ENCODE measurements at places on chromosomes 11 and 22. TPM values are rescaled to one million over a fixed set of nuclear protein-coding genes. Genes with fewer than 3 reads are reported as not detected.

DNA sequence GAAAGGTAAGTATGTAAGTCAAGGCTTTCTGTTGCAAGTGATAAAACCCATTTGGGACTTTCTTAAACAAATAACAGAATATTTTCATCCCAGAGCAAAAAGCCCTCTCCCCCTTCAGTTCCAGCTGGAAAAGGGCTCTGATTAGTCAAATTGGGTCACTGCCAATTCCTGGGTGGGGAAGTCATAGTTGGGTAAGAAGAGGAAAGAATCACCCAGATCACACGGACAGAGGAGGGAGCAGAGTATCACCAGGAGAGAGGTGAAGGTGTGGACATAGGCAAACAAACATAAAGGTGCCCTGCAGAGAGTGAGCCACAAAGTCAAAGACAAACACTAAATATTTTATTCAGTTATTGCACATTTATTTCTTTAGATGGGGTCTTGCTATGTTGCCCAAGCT lies 36.3 kb upstream of the SORL1 start:
- no peak for DNase-seq

DNA sequence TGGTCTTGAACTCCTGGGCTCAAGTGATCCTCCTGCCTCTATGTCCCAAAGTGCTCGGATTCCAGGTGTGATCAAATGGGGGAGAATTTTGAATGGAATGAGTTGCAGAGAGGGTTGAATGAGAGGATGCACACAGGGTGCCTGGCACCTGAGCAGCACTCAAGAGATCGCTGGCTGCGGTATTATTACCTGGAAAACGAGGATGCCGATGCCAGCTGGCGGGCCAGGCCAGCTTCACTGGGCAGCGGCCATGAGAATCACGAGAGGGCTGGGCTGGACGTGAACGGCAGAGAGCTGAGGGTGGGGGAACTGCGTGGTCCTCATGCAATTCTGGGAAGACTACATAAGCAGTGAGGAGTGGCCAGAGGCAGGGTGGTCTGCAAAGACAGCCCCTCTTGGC lies 2.9 kb downstream of the MGAT3 start:
- DNase-seq = peak; percentile 79

DNA sequence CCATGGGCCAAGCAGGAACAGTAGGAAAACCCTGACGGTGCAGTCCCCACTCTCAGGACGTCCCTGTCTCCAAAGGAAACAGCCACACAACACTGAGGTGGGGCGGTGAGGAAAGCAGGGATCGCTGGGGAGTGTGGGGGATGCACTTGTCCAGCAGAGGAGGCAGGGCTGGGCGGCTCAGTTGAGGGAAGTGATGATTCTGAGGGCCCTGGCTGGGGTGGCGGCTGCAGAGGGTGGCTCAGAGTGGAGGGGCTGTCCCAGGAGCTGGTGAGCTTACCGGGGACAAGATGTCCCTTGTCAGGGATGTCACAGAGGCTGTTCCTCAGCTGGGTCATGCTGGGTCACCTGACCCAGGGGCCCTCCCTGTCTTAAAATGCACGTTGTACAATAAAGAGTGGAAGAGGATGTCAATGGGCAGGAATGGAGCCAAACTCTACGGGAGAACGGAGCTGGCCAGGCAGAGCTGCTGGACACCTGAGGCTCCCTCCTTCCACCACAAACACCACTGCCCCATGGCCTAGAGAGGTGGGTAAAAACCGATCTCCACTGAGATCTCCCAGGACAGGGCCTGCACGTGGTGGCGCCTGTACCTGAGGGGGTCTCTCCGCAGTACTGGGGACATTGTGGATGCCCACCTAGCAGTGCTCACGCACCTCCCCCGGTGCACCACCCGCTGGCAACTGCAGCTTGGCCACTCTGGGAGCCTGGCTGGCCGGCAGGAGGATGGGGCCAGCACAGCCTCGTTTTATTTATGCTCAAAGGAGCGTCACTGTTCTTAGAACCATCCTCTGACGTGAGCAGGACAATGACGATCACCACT lies 9.7 kb upstream of the EFCAB6 start:
- no peak for DNase-seq

DNA sequence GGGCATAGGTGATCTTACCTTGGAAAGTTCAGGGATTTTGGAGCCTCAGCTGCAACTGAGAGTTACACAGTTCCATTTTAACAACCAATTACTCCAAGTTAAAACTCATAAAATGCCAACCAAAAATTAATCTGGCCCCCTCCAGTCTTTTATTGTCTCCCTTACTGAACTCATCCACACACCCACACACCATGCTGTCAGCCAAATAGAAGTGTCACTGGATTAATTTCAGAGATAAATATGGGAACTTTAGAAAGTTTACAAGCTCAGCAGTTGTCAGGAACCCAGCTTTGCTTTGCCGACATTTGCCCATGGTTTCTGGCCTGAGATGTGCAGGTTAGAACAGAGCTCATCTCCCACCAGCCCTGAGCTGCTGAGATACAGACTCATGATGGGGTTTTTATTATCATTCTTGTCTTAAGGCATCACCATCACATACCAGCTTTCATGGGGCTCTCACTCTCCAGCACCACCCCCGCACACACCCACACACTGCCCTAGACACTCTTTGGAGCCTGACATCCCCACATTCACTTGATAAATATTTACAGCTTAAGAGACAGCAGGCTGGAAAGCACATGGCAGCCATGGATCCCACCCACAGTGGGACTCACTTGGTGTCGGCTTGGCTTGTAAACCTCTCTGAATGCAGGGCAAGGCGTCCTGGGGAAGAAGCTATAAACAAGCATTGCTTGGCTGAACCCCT lies 23.7 kb upstream of the CTR9 start:
- no peak for DNase-seq

DNA sequence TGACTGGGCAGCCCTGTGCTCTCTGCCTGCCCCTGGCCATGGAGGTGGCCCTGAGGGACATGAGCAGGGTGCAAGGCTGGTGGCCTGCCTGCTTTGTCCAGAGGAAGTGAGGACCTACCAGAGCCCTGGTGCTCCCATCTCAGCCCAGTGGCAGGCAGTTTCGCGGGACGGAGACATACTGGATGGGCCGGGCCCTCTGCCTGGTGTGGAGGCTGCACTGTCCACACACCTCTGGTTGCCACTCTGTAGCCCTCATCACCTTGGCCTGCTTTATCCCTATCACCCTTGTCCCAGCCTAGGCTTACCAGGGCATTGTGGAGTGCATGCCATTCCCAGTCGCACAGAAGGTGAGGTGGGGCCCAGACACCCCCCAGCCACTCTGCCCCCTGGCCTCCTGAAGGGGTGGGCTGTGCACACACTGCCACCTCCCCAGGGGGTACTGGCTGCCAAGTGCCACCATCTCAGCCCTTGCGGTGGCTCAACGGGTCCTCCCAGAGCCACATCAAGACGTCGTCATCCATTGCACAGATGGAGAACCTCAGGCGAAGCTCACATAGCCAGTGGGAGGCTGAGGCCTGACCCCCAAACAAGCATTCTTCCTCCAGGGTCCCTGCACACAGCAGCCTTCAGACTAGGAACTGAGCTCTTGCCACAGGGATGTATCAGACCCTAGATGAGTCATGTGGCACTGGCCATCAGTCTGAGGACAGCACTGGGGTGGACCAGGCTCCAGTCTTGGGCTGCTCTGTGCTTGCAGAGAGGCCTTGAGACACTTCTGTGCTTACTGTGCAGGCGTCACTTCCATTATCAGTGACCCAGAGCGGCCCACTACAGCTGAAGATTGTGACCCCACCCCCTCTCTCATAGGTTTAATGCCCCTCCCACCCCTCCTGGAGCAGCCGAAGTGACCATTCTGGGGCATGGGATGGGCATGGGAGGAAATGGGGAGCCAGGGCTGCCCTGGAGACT lies 176.1 kb downstream of the IGLL1 start:
- DNase-seq = no peak

- DNase-seq = no peak
Measured at GRCh38 chr11:117706322-117706814, 90.6 kb downstream of the DSCAML1 start.

GRCh38 chr11:85187992-85188391 lies 439.2 kb downstream of the DLG2 start:
- DNase-seq = no peak

DNA sequence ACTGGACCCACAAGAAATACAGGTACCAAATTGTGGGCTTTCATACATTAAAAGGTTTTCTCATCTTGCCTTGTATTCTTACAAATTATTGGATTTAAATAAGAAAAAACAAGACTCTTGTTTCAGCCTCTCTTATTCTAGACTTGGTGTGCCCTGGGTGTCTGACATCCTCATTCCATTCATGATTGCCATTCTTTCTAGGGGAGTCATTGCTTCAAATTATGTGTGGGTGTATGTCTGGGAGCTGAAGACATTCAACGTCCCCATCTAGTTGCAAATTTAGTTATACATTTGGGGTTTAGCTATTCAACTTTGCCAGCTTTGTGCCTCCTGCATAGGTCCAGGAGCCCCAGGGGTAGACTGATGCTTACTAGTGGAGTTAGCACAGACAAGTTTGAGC lies 18.1 kb downstream of the MAML2 start:
- DNase-seq = no peak

- no peak for DNase-seq
Measured at GRCh38 chr11:22677153-22677903, 10.9 kb downstream of the GAS2 start.

- no peak for DNase-seq
Measured at GRCh38 chr11:86781546-86781945, 18.8 kb upstream of the PRSS23 start.

DNA sequence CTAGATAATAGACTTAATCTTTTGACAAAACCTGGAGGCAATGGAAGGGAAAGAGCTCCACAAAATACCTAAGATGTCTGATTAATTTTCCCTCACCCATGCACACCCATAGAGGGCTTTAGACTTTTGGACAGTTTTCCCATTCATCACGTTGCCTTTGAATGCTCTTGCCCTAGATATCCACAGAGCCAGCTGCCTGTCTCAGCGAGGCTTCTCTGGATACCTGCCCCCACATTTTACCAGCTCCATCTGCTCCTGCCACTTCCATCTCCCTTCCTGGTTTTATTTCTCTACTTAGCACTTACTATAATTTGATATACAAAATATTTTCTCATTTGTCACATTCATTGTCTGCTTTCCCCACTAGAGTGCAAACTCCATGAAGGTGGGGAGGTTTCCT lies 136.8 kb downstream of the FDX1 start:
- DNase-seq = peak; percentile 72

- no peak for DNase-seq
Measured at GRCh38 chr11:73176145-73176873, 34.2 kb upstream of the FCHSD2 start.

GRCh38 chr11:94604482-94604881 lies 37.3 kb downstream of the PIWIL4 start:
- DNase-seq = no peak

GRCh38 chr11:17393472-17393871 lies 5.0 kb upstream of the KCNJ11 start:
- no peak for DNase-seq

- DNase-seq = peak; percentile 47
Measured at GRCh38 chr22:19855504-19856409, 1.1 kb upstream of the GNB1L start.

Gene NRIP3
- 16.7 TPM for total RNA-seq

Gene TOP3B
- total RNA-seq = 28.8 TPM
